Calu3 (cell line): ENCODE measurements at places on chromosomes 2 and 18.
A peak's percentile ranks its signal among the peaks of the same experiment; 100 is the strongest.

- no peak overlapping the region for H3K27ac ChIP-seq
- peak overlapping the region; percentile 70 for H3K4me3 ChIP-seq
- peak; percentile 63 for DNase-seq
- no peaks in the 10 kb centered on the region for H3K4me1 ChIP-seq
Observed at GRCh38 chr2:229714736-229715541, 584 bp upstream of the DNER start.

DNA sequence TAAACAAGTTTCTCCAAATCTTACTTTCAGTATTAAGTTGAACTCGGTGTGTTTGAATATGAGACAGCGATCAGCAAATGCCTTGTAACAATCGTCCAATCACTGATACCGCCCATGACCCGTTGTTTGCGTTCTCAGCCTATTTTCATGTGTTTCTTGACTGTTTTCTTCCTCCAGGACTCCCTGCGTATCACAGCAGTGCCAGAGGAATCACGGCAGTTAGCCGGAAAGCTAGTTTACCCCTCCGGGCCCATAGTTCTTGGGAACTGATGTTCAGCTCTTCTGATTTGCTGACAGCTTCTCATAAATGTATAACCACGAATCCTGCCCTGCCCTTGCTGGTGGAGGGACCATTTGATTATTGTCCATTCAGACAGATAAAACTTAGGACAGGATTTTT, 42.2 kb upstream of the TPO start:
- H3K27ac ChIP-seq: no peak overlapping the region

- H3K4me3 ChIP-seq: no peak overlapping the region
- no peak for DNase-seq
- H3K4me1 ChIP-seq: peaks cover 23% of the 10 kb centered on the region
- H3K27ac ChIP-seq: no peak overlapping the region
Observed at GRCh38 chr2:190572246-190572645, 37.7 kb upstream of the NEMP2 start.

DNA sequence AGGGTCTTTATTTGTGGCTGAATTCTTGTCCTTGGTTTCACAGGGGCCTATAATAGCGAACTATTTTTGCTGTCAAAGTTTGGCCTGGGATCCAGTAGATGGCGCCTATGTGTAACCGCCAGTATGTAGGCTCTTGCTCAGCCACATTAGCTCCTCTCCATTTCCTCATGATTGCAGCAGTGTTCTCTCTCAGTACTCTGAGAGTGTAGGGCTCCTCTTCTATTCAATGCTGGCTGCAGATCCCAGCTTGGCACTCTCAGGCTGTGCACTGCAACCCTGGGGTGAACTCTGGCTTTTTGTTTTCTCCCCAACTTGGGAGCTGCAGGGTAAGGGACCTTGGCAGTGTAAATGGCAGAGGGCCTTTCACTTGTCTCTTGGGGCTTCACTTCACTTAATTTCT, 344.6 kb upstream of the CHAC2 start:
- H3K27me3 ChIP-seq: no peaks in the 10 kb centered on the region
- no peak overlapping the region for H3K27ac ChIP-seq
- H3K4me3 ChIP-seq: no peak overlapping the region
- no peaks in the 10 kb centered on the region for H3K4me1 ChIP-seq
- DNase-seq: peak; percentile 30

DNA sequence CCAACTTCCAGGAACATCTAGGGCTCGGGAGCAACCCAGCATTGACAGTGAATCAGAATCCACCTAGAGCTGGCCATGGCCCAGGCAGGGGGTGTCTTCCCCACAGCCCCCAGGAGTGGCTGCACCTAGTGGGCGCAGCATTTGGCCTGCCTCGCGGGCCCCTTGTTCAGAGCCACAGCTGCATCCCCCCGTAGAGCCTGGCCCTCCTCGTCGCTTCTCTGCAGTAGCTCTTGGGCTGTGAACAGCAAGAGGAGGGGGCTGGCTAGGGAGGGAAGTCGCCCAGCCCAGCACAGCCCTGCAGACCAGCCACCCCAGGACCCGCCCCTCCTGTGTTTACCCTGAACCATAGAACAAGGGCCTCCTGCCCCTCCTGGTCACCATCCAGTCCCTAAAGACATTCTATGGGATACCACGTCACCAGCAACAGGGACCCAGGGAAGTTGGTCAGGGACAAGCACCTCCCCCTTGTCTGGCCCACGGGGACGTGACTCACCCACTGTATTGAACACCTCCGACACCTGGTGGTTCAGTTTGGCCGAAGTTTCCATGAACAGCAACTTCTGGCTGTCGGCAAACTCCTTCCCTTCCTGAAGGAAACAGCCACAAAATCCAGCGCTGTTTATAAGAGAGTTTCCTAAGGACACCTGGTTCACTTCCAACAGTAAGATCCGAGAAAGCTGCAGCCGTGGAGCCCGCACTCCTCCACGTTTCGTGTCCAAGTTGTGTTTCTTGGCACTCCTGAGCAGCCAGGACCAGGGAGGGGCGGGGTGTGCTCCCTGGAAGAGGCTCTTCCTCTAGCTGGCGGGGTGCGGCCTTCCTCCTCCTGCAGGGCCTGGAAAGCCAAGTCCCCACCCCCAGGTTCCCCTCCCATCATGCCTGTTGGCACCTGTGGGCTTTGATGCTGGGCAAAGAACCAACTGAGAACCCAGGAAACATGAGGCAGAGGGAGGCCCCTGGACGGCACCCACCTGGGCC, 8.8 kb downstream of the PRLH start:
- peak; percentile 80 for DNase-seq
- H3K4me1 ChIP-seq: peaks cover 33% of the 10 kb centered on the region
- no peaks in the 10 kb centered on the region for H3K27me3 ChIP-seq
- peaks cover 29% of the 10 kb centered on the region for H3K36me3 ChIP-seq

DNA sequence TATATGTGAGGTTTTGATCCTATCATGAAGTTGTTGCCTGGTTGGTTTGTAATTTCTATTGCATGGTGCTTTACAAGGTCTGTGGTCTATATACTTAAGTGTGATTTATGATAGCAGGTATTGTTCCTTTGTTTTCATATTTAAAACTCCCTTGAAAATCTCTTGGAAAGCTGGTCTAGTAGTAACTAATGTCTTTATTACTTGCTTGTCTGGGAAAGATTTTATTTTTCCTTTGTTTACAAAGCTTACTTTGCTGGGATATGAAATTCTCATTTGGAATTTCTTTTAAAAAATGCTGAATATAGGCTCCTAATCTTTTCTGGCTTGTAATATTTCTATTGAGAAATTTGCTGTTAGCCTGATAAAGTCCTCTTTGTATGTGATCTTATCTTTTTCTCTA, 862.9 kb upstream of the NXPH2 start:
- no peaks in the 10 kb centered on the region for H3K27me3 ChIP-seq
- H3K27ac ChIP-seq: no peak overlapping the region

DNA sequence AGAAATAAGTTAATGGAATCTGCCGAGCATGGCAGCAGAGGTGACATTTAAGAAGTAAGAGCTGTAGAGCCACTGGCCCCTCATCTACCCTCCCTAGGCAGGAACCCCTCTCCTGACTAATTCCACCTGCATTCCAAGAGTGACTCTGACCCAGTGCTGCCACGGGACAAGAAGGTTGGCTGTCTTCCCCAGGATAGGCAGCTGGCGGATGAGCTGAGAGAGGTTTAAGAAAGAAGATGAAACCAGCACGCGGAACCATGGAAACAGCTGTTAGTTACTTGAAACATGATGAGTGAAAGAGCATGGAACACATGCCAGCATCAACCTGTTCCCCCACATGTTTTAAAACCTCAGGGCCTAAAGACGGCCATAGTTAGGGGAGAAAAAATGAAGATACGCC, 74.1 kb downstream of the RND3 start:
- no peaks in the 10 kb centered on the region for H3K27me3 ChIP-seq
- no peaks in the 10 kb centered on the region for H3K36me3 ChIP-seq
- peaks cover 43% of the 10 kb centered on the region for H3K4me1 ChIP-seq
- no peak overlapping the region for H3K27ac ChIP-seq
- no peak overlapping the region for H3K4me3 ChIP-seq

DNA sequence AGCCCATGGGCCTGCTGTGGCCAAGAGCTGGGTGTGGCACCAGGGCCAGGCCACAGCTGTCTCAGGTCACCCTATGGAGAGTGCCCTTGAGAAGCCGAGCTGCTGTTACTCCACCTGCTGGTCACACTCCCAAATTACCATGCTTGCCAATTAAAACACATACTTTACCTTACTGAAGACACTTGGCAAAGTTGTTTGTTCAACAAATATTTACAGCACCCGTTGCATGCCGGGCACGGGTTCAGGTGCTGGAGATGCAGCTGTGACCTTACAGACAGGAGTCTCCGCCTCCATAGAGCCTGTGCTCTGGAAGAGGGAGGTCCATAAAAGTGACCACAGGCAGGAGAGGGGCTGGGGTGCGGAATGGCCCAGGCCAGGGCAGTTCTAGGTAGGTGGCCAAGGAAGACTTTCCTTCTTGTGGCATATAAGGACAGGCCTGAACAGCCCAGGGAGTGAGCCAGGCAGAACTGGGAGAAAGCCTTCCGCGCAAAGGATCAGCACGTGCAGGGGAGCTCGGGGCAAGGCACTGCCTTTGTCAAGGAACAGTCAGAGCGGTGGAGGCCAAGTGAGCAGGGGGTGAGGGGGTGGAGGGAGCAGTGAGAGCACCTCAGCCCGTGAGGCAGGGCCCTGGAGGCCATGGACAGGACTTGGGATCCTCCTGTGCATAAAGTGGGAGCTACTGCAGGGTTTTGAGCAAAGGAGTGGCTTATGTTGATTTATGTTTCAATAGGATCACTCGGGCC, 23.6 kb upstream of the RBM44 start:
- H3K4me3 ChIP-seq: no peak overlapping the region
- no peaks in the 10 kb centered on the region for H3K27me3 ChIP-seq
- H3K27ac ChIP-seq: peak overlapping the region; percentile 45
- peaks cover 77% of the 10 kb centered on the region for H3K36me3 ChIP-seq

GRCh38 chr18:30177056-30177455, 865.5 kb downstream of the DSC3 start:
- H3K4me1 ChIP-seq: peaks cover 15% of the 10 kb centered on the region
- H3K36me3 ChIP-seq: no peaks in the 10 kb centered on the region
- H3K27ac ChIP-seq: peak overlapping the region; percentile 68
- no peak for DNase-seq

- H3K27ac ChIP-seq: no peak overlapping the region
- no peaks in the 10 kb centered on the region for H3K27me3 ChIP-seq
- peaks cover 9% of the 10 kb centered on the region for H3K4me1 ChIP-seq
- DNase-seq: peak; percentile 68
Observed at GRCh38 chr18:61635901-61636528, 256.8 kb downstream of the RNF152 start.

DNA sequence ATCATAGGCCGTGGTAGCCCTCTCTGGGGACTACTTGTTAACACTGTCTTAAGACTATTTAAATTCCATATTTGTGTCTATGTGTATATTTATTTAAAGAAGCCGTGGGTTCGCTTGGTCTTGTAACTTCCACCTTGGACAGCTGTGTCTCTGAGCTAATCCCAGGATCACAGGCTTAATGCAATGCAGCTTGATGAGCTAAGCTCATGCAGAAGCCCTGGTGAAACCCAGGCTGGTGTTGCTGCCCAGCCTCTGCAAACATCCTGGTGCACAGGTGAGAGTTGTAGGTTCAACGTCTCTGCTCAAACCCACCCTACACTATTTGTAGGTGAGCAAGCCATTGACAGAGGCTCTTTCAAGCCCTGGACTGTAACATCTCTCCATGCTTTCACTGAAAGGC, 211.8 kb downstream of the FAM210A start:
- no peak overlapping the region for H3K27ac ChIP-seq
- no peaks in the 10 kb centered on the region for H3K4me1 ChIP-seq
- H3K4me3 ChIP-seq: no peak overlapping the region
- peaks cover 63% of the 10 kb centered on the region for H3K27me3 ChIP-seq
- no peak for DNase-seq

DNA sequence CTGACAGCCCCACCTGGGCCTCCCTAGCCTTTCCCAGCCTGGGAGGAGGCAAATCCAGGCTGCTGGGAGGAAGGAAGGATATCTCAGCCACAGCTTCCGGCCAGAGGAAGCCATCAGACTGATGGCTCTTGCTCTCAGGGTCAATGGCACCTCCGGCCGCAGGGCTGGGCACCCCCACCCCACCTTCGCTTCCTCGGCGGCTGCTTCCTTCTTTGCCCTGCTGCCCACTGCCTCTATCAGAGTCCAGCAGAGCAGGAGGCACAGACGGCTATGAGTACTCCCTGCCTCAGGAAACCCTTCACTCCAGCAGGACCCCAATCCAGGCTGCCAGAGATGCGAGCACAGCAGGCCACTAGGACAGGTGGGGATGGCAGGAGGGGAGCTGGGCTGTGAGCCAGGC, 3.3 kb downstream of the SEMA4C start:
- no peak overlapping the region for H3K27ac ChIP-seq
- peaks cover 60% of the 10 kb centered on the region for H3K36me3 ChIP-seq
- no peak for DNase-seq
- H3K4me3 ChIP-seq: peak overlapping the region; percentile 81

DNA sequence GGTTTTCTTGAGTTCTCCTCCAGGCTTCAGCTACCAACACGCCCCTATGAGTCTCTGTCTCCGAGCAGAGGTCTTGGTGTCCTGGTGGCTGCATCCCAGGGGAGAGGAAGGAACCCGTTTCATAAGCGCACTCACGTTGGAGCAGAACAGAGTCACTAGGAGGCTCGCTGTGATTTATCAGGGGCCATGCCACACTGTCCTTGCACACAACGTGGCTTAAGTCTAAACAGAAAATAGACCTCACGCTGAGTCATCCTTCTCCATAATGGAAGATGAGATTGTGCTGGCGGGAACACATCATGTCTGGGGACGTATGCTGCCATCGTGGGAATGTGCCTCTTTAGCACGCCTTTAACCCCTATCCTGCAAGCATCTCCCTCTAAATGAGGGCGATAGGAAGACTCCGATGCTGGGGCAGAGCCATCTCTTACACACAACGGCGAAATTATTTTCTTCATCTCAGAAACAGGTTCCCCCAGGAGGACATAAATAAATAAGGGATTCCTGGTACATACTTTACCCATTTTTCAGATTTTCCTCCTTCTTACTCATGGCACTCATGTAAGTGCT, 211.4 kb downstream of the KLHL29 start:
- H3K4me1 ChIP-seq: no peaks in the 10 kb centered on the region
- no peaks in the 10 kb centered on the region for H3K27me3 ChIP-seq

DNA sequence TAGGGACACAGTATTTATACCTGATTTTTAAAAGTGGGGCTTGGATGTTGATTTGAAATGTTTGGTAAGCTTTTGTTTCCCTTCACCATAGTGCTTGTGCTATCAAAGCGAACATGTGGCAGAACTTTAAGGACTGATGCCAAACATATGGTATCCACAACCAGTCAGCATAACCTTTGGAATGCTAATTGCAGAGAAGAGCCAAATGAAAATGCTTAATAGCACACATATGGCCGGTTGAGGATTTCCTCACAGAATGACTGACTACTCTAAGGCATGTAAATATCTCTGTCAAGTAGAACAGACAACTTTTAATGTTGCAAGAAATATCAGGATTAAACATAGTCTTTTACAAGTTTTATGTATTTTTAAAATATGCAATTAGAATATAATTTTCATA, 120.9 kb upstream of the COL3A1 start:
- H3K4me1 ChIP-seq: no peaks in the 10 kb centered on the region
- no peaks in the 10 kb centered on the region for H3K36me3 ChIP-seq
- DNase-seq: no peak
- H3K4me3 ChIP-seq: no peak overlapping the region
- H3K27me3 ChIP-seq: no peaks in the 10 kb centered on the region
- no peak overlapping the region for H3K27ac ChIP-seq
